Left renal pelvis (tissue), 4 donors: ENCODE measurements at places on chromosomes 13 and 19. TPM values are rescaled to one million over a fixed set of nuclear protein-coding genes. Genes with fewer than 3 reads are reported as not detected.

- DNase-seq = no peak
Observed at GRCh38 chr13:104098421-104098820, 1032.2 kb upstream of the SLC10A2 start.

DNA sequence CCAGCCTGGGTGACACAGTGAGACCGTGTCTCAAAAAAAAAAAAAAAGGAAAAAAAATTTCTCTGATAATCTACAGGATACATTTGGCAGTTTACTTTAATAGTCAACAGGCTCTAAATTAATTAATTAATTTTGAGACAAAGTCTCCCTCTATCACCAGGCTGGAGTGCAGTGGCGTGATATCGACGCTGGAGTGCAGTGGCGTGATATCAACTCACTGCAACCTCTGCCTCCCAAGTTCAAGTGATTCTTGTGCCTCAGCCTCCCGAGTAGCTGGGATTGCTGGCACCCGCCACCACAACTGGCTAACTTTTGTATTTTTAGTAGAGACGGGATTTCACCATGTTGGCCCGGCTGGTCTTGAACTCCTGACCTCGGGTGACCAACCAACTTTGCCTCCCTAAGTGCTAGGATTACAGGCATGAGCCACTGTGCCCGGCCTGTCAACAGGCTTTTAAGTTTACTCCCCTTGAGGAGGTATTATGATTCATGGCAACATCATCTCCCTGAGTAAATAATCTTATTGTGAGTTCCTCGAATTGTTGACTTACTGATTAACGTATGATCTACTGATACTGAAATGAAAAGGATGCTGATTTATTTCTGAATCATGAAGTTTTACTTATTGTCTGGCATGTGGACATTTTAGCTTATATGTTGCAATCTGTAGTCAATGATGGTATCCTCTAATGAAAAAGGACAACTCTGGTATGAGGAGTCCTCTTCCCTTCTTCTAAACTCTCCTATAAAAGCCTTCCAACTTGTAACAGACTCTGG lies 21.3 kb upstream of the MTRF1 start:
- no peak for DNase-seq

DNA sequence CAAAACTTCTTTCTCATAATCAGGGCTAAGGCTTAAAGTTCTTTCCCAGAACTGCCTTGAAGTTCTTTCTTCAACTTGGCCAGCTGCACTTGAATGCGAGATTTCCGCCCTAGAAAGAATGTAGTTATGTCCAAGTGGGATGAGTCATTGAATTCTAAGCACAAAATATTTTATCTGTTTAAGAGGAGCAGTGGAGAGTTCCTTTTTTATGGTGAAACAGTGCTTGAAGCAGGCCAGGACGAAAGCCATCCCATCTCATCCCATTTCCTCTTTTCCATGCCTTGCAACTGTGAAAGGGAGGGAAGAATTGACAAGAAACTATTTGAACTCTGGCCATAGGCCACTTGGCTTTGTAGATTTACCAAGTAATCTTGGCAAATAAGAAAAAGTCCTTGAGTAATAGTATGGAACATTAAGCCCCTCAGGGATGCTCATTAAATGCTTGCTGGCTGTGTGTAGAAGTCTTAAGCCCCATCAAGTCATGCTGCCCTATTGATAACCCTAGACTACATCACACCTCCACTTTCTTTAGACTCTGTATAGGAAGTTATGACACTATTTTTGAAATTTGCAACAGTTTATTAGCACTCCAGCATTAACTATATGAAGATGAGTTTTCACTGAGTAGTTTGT lies 174.5 kb downstream of the KCTD12 start:
- no peak for DNase-seq

SSC5D gene
- 1.9 TPM for polyA plus RNA-seq

DNA sequence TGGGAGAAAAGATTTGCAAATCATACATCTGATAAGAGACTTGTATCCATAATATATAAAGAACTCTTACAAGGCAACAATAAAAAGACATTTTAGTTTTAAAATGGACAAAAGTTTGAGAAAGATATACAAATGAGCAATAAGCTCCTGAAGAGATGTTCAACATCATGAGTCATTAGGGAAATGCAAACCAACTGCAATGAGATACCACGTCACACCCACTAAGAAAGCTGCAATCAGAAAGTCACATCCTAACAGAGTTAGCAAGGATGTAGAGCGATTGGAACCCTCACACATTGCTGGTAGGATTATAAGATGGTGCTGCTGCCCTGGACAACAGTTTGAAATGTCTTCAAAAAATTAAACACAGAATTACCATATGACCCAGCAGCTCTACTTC lies 50.3 kb downstream of the GSX1 start:
- no peak for DNase-seq

DNA sequence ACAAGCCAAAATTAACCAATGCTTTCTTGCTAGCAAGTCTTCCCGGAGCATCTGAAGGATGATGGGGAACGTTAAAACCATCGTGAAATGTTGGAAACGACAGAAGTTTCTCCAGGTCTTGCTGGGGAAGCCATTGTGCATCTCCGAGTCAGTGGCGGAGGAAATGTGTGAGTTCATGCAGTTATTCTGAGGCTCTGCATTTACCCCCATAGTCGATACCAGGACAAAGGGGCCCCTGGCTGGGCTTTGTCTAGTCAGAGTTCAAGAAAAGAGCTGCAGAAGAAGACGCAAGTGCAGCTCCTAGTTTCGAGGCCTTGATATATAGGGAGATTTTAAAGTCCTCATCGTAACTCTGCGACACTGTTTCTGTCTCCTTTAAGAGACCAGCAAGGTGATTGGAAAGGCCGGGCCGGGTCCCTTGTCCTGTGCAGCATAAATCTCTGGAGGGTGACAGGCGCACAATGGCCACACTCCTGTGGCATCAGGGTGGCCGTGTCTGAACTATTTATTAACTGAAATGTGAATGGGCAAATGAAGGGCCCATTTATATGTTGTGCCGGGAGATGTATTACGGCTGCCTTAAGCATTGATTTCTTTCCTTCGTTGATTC lies 172.0 kb downstream of the TEX29 start:
- no peak for DNase-seq

ADM5 gene
- polyA plus RNA-seq = 0.79 TPM
